Stomach (tissue), 19 donors: ENCODE measurements at places on chromosomes 13 and 19. TPM values are rescaled to one million over a fixed set of nuclear protein-coding genes. Genes with fewer than 3 reads are reported as not detected.

DCLK1 gene
- polyA plus RNA-seq: 2.0 TPM

FXYD7 gene
- polyA plus RNA-seq: 0.55 TPM

TMEM59L gene
- 0.25 TPM for polyA plus RNA-seq

GTF3A gene
- 216 TPM for polyA plus RNA-seq

CD37 gene
- polyA plus RNA-seq: 6.7 TPM

MISP3 gene
- 29.8 TPM for polyA plus RNA-seq

CBY2 gene
- polyA plus RNA-seq: not detected

ZNF345 gene
- 1.6 TPM for polyA plus RNA-seq

PRTN3 gene
- polyA plus RNA-seq: not detected

GRCh38 chr13:25377244-25377962 is 5.6 kb downstream of the ATP8A2 start:
- H3K36me3 ChIP-seq: no peaks in the 10 kb centered on the region
- H3K4me3 ChIP-seq: no peak overlapping the region
- no peak for DNase-seq
- H3K27ac ChIP-seq: no peak overlapping the region

DNA sequence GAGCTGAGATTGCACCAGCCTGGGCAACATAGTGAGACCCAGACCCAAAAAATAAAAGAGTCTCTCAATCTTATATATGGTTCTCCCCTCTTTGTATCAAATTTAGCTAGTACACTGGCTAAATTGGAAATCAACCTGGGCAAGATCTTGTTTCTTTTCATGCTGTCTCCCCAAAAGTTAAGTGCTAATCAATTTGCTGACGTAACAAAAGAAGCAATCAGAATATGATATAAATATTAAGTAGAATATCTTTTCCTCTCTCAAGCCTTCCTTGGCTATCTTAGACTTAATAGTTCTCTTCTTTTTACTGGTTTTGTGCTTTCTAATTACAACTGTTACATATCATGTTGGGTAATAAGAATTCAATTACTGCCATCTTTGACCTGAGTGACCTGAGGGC is 258.9 kb downstream of the KCNRG start:
- H3K27me3 ChIP-seq: peaks cover 3% of the 10 kb centered on the region
- no peak overlapping the region for H3K4me3 ChIP-seq
- no peak overlapping the region for H3K27ac ChIP-seq
- no peaks in the 10 kb centered on the region for H3K4me1 ChIP-seq
- H3K36me3 ChIP-seq: no peaks in the 10 kb centered on the region
- DNase-seq: no peak

GRCh38 chr13:65882810-65883209 is 1347.3 kb downstream of the PCDH9 start:
- H3K4me1 ChIP-seq: no peaks in the 10 kb centered on the region
- H3K27ac ChIP-seq: no peak overlapping the region
- H3K36me3 ChIP-seq: no peaks in the 10 kb centered on the region
- no peaks in the 10 kb centered on the region for H3K27me3 ChIP-seq
- H3K4me3 ChIP-seq: no peak overlapping the region

- H3K4me1 ChIP-seq: peaks cover 47% of the 10 kb centered on the region
- peak; percentile 95 for DNase-seq
- no peaks in the 10 kb centered on the region for H3K27me3 ChIP-seq
- H3K36me3 ChIP-seq: peaks cover 51% of the 10 kb centered on the region
Measured at GRCh38 chr19:11197291-11198174, at the start of gene KANK2. KANK2 (minus strand) TSS chr19:11197545; CDS start chr19:11194511, 3,034 bp downstream.

GRCh38 chr19:54317108-54317964 is 4.4 kb upstream of the LILRA5 start:
- H3K4me1 ChIP-seq: no peaks in the 10 kb centered on the region
- no peaks in the 10 kb centered on the region for H3K36me3 ChIP-seq
- peaks cover 56% of the 10 kb centered on the region for H3K27me3 ChIP-seq

DNA sequence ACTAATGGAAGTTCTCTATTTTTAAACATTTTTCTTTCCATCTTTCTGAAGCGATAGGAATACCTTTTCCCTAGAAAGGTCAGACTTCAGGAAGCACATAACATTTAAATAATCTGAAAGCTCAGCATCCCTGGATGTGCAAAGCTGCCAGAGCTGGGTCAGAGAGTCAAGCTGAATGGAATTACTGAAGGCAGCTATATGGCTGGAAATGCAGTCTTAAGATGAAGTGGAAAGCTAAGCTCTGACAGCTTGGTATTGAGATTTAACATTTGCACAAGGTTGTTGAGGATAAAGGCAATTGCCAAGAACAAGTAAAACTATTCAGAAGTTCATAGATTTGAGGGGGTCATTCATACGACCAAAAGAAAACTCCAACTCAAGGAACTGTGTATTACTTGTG is 28.8 kb downstream of the HTR2A start:
- H3K4me1 ChIP-seq: no peaks in the 10 kb centered on the region
- H3K36me3 ChIP-seq: no peaks in the 10 kb centered on the region
- DNase-seq: no peak
- H3K27ac ChIP-seq: no peak overlapping the region
- H3K4me3 ChIP-seq: no peak overlapping the region
- no peaks in the 10 kb centered on the region for H3K27me3 ChIP-seq

GRCh38 chr19:795073-795611 is 2.1 kb upstream of the PTBP1 start:
- H3K27me3 ChIP-seq: no peaks in the 10 kb centered on the region
- DNase-seq: no peak
- H3K27ac ChIP-seq: peak overlapping the region; percentile 100
- H3K4me3 ChIP-seq: no peak overlapping the region

DNA sequence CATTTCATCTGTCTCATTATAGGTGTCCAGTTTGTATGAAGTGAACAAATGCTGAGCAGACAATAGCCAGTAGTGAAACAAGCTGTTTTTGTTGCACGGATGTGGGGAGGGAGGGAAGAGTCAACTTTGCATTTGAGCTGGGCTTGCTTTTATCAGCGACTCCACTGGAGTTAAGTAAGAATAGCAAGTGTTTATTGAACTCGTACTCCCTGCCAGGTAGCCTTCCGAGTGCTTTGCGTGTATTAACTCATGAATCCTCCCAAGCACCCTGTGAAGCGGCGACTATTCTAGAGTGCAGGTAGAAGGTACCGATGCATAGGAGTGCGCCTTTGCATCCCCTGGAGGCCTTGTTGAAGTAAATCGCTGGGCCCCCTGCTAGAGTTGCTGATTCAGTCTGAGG is 4.7 kb upstream of the ZNF444 start:
- peaks cover 35% of the 10 kb centered on the region for H3K4me1 ChIP-seq
- no peaks in the 10 kb centered on the region for H3K36me3 ChIP-seq
- H3K27me3 ChIP-seq: no peaks in the 10 kb centered on the region
- H3K4me3 ChIP-seq: no peak overlapping the region
- peak overlapping the region; percentile 66 for H3K27ac ChIP-seq

GRCh38 chr13:41064493-41064892 is 3.2 kb downstream of the WBP4 start:
- DNase-seq: no peak
- H3K4me3 ChIP-seq: no peak overlapping the region
- H3K36me3 ChIP-seq: peaks cover 24% of the 10 kb centered on the region
- peak overlapping the region; percentile 99 for H3K27ac ChIP-seq

- H3K27me3 ChIP-seq: no peaks in the 10 kb centered on the region
- no peak for DNase-seq
- peaks cover 8% of the 10 kb centered on the region for H3K36me3 ChIP-seq
- peak overlapping the region; percentile 46 for H3K4me3 ChIP-seq
- peak overlapping the region; percentile 98 for H3K27ac ChIP-seq
- H3K4me1 ChIP-seq: peaks cover 39% of the 10 kb centered on the region
Measured at GRCh38 chr19:52188822-52189734, 774 bp upstream of the PPP2R1A start.

GRCh38 chr13:101655435-101655834 is 203.0 kb downstream of the ITGBL1 start:
- H3K27me3 ChIP-seq: no peaks in the 10 kb centered on the region
- no peak overlapping the region for H3K4me3 ChIP-seq
- DNase-seq: no peak
- no peaks in the 10 kb centered on the region for H3K36me3 ChIP-seq

DNA sequence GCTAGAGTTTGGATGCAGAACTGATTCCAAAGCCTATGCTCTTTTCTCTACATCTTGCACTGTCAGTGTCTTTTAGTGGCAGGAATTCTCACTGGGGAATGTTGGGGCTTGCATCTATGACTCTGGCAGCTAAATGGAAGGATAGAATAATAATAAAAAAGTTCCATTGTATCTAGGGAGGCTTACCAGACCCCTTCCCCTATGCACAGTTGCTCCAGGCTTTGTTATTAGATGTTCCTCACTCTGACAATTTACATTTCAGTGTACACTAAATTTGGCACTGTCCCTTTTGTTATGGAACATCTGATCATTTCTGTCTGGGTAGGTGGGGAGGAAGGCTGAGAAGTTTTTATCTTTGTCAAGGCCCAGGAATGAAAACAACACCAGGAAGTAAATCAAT is 3.7 kb upstream of the TRIM13 start:
- DNase-seq: no peak
- H3K27me3 ChIP-seq: no peaks in the 10 kb centered on the region
- H3K27ac ChIP-seq: no peak overlapping the region
- peaks cover 6% of the 10 kb centered on the region for H3K4me1 ChIP-seq

GRCh38 chr19:2150794-2151338 is 500 bp downstream of the AP3D1 start:
- DNase-seq: no peak
- H3K36me3 ChIP-seq: peaks cover 4% of the 10 kb centered on the region
- H3K4me1 ChIP-seq: peaks cover 55% of the 10 kb centered on the region
- H3K27me3 ChIP-seq: no peaks in the 10 kb centered on the region
- H3K4me3 ChIP-seq: peak overlapping the region; percentile 92

- H3K4me1 ChIP-seq: no peaks in the 10 kb centered on the region
- no peaks in the 10 kb centered on the region for H3K27me3 ChIP-seq
- no peak for DNase-seq
- H3K4me3 ChIP-seq: no peak overlapping the region
Measured at GRCh38 chr13:94656176-94656575, 54.5 kb downstream of the GPR180 start.

GRCh38 chr19:52518646-52519045 is 8.8 kb upstream of the ZNF808 start:
- no peak for DNase-seq
- no peak overlapping the region for H3K27ac ChIP-seq
- no peak overlapping the region for H3K4me3 ChIP-seq
- H3K4me1 ChIP-seq: no peaks in the 10 kb centered on the region
- no peaks in the 10 kb centered on the region for H3K27me3 ChIP-seq
- no peaks in the 10 kb centered on the region for H3K36me3 ChIP-seq

GRCh38 chr13:23703246-23703860 is 133.1 kb downstream of the TNFRSF19 start:
- H3K4me3 ChIP-seq: no peak overlapping the region
- DNase-seq: no peak
- peaks cover 9% of the 10 kb centered on the region for H3K4me1 ChIP-seq
- H3K27me3 ChIP-seq: no peaks in the 10 kb centered on the region
- peak overlapping the region; percentile 26 for H3K27ac ChIP-seq
